Mesenchymal stem cell (in vitro differentiated cells and primary cell): ENCODE measurements at places on chromosomes 13 and 19.

DNA sequence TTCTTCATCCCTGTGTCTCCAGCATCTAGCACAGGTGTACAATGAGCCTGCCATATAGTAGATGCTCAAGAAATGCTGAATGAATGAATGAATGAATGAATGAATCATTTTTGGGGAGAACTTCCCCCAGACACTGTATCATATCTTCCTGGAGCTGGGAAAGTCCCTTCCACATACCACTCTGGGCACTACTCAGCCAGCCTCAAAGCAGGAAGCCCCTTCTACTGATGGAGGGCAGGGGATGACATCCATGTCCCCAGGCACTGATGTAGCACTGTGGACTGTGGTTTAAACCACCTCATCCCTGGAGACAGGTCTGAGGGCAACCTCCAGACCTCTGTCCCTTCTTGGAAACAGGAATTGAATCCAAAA, 4.8 kb downstream of the GNA15 start:
- no peak for DNase-seq

GRCh38 chr13:46492946-46493345, 60.0 kb upstream of the LRCH1 start:
- DNase-seq, result peak; percentile 55

GRCh38 chr19:29551774-29552173, 26.0 kb downstream of the VSTM2B start:
- no peak for DNase-seq

GRCh38 chr13:105007166-105007808, 1528.2 kb downstream of the EFNB2 start:
- no peak for DNase-seq
